ENCODE measurements at places on chromosomes 6 and 20. TPM values are rescaled to one million over a fixed set of nuclear protein-coding genes. Genes with fewer than 3 reads are reported as not detected.

GRCh38 chr20:44439318-44439717 is 36.4 kb upstream of the TTPAL start:
- ATAC-seq: no peak

Gene TTBK1
- total RNA-seq: 9.4 TPM

GRCh38 chr6:88840796-88841539 is 122.5 kb downstream of the RNGTT start:
- ATAC-seq: no peak

GRCh38 chr6:155121699-155122098 is 126.6 kb downstream of the TIAM2 start:
- peak; percentile 80 for ATAC-seq

Data from motor neuron (in vitro differentiated cells).